ENCODE measurements at places on chromosomes 1 and 21.

DNA sequence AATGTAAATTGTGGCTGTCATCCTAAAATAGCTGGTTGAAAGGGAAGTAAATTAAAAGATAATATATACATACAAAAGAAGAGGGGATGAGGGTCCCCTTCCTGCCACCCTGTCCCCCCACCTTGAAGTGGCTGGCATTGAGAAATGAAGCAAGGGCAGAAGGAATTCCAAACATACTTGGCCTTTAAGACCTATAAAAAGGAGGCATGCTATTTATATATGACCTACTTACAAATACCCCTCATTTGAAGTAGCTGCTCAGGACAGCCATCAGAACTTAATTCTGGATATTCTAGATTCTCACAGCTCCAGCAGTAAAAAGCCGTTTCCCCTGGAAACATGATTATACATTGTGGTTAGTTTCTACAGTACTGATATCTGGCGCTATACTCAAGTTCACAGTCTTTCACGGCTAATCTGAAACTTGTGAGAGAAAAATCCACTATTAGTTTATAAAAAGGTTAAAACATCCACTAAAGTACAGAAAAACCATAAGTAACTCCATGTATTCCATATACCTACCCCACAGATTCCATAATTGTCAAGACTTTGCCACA, 9.6 kb upstream of the MAP10 start:
- DNase-seq, result no peak

GRCh38 chr1:115134850-115135480, 45.7 kb upstream of the TSPAN2 start:
- no peak for DNase-seq

DNA sequence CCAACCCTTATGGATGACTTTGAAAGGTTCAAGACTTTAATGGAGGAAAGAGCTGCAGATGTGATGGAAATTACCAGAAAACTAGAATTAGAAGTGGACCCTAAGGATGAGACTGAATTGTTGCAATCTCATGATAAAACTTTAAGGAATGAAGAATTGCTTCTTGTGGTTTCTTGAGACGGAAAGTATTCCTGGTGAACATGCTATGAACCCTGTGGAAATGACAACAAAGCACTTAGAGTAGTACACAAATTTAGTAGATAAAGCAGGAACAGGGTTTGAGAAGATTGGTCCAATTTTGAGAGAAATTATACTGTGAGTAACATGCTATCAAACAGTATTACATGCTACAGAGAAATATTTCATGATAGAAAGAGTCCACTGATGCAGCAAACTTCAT, 215.4 kb downstream of the OMA1 start:
- no peak for DNase-seq

DNA sequence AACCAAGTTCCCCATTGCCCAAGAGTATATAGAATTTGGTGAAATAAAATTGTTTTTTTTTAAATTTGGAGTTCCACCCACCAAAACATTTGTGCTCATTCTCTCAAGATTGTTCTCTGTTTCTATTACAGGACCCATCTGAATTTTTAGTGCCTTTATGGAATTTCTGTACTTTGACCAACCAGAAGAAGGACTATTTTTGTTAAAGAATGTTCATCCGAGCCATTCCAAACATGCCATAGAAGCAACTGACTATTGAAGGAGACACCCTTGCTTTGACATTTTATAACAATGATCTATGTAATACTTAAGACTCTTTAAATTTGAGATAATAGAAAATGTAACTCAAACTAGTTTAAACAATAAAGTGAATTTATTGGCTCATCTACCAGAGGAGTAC, 655.7 kb upstream of the ADAMTS5 start:
- DNase-seq, result no peak

DNA sequence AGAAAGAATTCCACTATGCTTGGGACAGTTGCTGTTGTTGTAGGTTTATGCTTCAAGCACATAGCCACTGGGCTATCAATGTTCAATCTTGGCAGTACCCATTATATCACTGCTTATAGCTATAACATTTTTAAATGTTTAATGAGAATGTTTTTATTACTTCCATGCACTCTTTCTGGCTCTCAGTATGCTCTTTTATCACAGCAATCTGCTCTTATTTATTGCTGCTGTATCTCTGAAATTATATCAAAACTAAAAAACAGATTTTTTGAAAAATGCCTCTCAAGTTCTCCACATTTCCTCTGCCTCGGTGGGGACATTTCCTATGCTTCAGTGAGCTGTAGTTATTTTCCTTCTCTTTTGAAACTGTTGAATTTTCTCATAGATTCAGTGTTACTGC, 5.4 kb upstream of the SGIP1 start:
- no peak for DNase-seq

DNA sequence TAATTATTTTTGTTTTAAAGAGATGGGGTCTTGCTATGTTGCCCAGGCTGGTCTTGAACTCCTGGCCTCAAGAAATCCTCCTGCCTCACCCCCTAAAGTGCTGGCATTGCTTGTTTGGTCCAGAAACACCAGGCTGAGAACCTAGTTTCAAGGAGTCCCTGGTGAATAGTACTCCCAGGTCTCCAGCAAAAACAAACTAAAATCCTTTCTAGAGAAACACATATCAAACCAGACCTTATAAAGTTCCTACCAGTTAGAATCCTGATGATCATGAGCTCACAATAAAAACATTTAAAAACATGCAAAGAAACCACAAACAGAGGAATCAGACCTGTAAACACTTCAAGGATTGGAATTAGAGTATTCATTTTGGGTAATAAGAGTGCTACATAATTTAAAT, 34.4 kb upstream of the PADI1 start:
- DNase-seq, result no peak

DNA sequence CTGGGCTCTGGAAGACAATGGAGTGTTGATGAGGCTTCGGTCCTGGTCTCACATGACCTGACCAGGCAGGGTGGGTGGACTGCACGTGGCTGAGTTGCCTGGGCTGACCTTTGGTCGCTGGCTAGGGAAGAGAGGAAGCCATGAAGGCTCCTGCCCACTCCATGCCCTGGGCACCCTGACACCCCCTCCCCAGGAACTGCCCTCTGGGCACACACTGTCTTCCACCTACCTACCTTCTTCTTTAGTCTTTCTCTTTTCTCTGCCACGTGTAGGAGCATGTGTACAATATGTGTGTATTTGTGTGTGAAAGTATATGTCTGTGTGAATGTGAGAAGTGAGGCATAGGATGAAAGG, 15.1 kb downstream of the POU3F1 start:
- peak; percentile 32 for DNase-seq

GRCh38 chr1:229086686-229087085, 184.2 kb upstream of the RAB4A start:
- DNase-seq, result no peak

DNA sequence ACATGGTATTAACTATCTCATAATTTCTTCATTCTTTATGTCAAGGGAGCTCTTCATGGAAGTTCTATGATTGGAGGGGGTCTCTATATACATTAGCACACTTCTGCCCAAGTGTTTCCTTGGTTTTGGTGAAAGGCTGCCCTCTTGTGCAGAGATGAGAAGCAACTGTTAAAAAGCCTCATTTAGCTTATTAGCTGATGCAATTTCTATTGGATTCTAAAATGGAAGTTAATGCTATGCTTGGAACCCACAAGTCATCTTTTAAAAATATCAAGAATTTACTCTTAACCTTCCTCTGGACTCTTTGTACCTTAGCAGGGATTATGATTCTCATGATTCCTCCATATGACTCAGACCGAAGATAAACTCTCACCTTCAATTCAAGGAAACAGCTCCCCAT, 328.9 kb downstream of the PTBP2 start:
- no peak for DNase-seq

- no peak for DNase-seq
Observed at GRCh38 chr1:66533804-66534740, at the start of gene SGIP1. Gene SGIP1, plus strand, starts transcription at chr1:66534153. Its CDS starts 206 bp downstream, at chr1:66534359.

DNA sequence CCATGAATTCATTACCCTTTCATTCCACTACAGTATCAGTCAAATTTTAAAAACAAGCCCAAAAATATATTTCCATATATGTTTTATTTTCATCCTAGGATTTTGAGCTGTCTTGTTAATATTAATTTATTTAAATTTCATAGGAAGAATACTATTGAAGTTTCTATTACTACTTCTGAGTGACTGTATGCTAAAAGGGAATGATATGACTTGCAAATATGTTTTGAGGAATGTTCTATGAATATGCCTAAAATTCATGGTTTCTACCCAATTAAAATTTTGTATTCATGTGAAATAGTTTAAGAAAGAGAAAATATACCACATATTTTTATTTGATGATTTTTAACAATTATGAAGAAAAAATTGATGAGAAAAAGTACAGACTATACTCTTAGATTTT, 52.9 kb upstream of the BACH1 start:
- DNase-seq, result no peak

DNA sequence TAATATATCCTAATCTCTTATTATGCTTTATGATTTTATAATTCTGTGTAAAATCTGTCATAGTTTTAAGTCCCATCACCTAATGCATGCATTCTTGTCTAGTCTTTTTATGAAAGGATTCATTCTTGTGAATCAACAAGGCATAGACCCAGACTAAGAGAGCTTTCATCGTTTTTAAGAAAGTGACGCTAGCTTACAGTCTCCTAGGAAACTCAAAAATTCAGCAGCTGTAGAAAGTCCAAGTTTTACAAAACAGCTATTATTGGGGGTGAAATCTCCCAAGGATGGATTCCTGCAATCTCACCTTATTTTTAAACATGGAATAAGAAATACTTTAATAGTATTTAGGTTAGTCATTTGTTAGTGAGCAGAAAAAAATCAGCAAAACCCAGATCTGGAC, 104.7 kb downstream of the NCAM2 start:
- DNase-seq, result no peak

DNA sequence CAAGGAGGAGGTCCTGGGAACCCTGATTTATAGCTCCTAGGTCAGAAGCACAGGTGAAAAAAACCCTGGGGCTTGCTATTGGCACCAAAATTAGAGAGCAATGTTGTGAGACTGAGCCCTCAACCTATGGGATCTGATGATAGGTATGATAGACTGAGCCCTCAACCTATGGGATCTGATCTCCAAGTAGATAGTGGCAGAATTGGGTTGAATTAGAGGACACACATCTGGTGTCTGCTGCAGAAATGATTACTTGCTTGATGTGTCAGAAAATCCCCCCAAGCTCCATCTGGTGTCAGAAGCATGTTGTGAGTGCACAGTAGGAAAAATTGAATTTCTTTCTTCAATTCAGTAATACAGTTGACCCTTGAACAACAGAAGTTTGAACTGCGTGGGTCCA, 62.4 kb downstream of the MAP3K21 start:
- no peak for DNase-seq

DNA sequence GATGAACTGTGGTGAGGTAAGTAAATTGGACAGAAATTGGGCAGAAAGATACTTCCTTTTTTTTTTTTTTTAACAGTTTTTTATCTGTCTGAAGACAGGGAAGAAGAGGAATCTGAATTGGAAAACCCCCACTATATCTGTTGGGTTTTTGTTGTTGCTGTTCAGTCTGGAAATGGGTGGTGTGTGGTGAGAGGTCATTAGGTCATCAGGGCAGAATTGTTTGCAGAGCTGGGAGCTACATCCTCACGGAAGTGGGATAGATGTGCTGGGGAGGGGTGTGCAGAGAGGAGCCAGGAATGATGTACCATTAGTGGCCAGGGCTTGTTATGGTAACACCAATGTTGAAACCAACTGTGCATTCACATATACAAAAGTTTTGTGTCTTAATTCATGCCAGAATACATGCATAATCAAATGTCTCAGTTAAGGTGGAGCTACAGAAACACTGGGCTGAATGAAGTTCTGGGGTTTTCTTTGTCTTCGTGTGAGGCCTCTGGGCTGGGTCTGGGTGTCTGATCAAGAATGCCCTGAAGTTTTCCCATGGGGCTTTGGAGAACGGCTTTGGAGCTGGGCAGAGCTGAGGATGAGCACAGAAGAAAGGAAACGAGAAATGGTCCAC, 12.4 kb downstream of the USP25 start:
- peak; percentile 66 for DNase-seq

DNA sequence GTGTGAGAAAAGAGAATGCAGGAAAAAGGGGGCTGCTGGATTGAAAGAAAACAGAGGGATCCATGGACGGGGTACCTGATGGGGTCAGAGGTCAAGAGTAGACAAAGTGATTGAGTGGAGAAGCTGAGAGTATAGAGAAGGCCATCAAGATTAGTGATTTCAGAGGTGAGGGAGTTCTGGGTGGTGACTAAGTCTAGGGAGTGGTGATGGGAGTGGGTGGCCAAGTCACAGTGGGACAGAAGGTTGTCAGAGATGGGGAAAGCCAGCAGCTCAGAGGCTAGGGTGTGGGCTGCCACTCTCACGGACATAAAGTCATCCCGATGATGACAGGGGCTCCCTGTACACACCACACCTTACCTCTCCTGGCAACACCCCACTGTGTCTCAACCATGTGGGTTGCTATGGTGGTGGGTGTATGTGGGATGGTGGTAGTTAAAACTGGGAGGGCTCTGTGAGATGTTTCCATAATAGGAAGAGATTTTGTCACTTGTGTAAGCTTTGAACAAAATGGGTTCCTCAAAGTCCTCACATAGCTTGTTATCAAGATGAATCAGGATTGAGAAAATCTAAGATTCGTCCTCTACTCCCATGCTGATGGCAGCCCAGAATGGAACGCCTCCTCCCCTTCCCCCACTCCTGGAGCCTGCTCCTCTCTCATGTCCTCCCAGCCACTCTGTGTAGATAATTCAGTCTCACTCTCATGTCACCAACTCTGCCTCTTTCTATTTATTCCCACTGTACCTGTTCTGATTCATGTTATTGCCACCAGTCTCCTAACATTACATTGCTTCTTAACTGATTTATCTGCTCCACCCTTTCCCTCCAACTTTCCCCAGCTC, 20.3 kb upstream of the CSF1 start:
- DNase-seq, result peak; percentile 95

DNA sequence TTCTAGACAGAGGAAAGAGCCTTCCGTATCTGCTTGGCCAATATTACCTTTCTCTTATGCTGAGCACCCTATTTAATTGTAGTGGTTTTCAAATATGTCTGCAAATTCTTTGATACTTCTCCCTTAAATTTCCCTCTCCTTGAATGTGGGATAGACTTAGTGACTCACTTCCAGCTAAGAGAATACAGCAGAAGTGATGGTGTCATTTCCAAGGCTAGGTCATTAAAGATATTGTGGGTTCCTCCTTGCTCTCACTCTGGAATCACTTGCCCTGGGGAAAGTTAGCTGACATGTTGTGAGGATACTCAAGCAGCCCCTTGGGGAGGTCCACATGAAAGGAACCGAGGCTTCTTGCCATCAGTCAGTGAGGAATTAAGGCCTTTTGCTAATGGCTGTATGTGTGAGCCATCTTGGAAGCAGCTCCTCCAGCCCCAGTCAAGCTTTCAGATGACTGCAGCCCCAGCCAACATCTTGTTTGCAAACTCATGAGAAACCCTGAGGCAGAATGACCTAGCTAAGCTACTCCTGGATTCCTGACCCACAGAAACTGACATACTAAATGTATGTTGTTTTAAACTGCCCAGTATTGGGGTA, 8.1 kb upstream of the CITED4 start:
- DNase-seq, result peak; percentile 57

- no peak for DNase-seq
Observed at GRCh38 chr1:89855413-89856123, 34.7 kb downstream of the LRRC8D start.
